A673 (cell line): ENCODE measurements at places on chromosomes 16 and 17.

DNA sequence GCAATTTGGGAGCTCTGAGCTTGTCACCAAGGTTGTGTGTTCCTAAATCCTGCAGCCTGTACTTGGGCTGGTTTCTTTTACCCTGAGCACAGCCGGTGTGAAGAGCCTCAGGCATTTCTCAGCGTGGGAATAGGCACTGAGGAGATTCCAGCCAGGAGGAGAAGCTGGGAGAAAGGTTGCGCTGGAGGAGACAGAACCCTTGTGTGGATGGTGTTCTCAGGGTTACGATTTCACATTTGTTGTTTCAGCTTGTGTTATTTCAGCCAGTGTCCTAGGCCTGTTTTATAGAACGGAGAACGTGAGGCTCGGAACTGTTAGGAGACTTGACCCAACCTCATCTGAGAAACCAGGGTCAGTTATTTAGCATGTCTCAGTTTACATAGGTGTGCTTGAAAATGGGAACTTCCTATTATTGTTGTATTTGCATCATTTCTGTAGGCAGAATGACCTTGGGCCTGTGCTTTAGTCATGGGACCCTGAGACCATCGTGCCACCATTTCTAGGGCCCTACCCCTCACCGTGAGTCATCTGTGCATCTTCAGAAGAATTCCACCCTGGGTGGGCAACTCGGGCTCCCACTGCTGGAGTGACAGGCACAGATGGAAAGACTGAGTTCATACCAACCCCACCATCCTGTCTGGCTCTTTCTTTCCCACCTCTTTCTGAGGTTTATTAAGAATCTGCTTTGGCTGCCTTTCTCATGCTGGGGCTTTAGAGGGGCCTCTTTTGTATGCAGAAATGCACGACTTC, 134.9 kb downstream of the MSI2 start:
- no peak for DNase-seq

GRCh38 chr16:11260596-11260966, 4.6 kb upstream of the SOCS1 start:
- DNase-seq = no peak

DNA sequence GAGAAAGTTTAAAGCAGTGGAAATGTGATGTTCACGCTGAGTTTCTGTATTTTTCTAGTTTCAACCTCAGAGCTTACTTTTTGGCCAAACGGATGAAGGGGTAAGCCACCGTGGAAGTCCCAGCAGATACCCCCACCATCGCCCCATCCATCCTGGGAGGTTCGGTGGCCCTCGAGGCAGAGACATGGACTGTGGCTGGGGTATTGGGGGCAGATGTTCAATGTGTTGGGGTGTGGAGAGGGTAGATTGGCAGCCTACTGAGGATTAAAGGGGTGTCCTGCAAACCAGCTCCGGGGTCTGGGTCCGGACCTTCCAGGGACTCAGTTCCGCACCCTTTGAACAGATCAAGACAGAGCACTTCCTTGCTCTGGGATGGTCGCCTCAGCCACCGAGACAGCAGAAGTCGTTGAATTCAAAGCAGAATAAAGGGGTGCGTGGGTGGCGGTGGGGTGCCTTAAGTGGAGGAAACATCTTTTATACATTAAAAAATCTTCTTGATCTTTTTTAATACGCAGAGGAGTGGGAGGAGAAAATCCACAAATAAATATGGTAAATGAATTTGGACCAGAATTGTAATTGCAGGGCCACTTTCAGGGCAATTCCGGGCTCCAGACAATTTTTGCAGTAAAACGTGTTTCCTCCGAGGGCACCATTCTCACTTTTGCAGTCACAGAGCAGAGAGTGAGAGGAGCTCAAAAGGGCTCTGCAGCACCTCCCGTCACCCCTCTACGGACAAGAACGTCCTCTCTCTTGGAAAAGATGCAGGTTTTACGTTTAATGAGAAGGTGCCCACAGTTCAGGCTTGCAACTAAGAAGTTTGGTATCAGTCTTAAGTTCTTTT, 8.2 kb upstream of the CBX8 start:
- no peak for DNase-seq

DNA sequence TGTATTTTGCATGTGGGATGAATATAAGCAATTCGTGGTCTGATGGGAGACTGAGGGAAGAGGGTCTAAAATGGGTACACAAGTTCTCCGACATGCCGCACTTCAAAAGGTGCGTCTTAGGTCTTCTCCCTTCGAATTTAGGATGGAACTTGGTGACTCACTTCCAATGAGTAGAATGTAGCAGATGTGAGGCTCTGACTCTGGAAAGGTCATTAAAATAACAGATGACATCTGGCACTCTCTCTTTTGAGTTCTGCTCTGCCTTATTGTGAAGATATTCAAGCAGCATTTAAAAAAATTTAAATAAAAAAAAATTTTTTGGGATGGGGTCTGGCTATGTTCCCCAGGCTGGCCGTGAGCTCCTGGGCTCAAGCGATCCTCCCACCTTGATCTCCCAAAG, 92.7 kb downstream of the TMEM100 start:
- DNase-seq = no peak

- no peak for DNase-seq
Observed at GRCh38 chr17:79047923-79048825, 24.2 kb downstream of the C1QTNF1 start.

DNA sequence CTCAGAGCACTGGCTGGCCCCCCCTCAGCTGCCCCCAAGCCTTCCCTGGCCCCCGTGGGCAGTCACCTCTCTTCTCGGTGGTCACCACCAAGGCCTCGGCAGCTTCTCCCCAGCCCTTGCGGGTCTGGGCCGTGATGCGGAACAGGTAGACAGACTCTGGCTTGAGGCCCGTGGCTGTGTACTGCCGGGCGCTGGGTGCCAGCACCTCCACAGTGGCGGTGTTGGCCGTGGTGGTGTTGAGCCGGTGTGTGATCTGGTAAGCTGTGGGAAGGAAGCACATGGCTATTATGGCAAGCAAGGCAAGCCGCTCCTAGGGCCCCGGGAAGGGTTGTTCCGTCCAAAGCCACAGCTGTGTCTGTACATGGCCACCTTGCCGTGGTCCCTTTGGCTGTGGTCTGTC, 78.4 kb upstream of the CDC42EP4 start:
- no peak for DNase-seq
